Activated T-helper 1 cell treated with anti-CD3 and anti-CD28 coated beads, Interleukin-12 subunit alpha, Interleukin-12 subunit beta, Interleukin-2, Interleukin-4 antibody, amounts not matched to agents 30 ng/mL and 10 ng/mL and 1 ng/mL, durations not matched to agents 14 hours and 24 hours and 36 hours (primary cell): ENCODE measurements at places on chromosomes 7 and 10. TPM values are rescaled to one million over a fixed set of nuclear protein-coding genes. Genes with fewer than 3 reads are reported as not detected.

TMEM225B gene
- total RNA-seq, result 0.60 and 0.64 TPM in 2 replicates

FAM25G gene
- not detected in 2 replicates for total RNA-seq

NFE2L3 gene
- total RNA-seq, result 80.1 TPM in 2 replicates

STEAP1 gene
- 1.9 and 3.3 TPM in 2 replicates for total RNA-seq
